NCI-H1048 (cell line): ENCODE measurements at places on chromosomes 5 and 9.

GRCh38 chr5:56658972-56659371 lies 156.4 kb upstream of the MAP3K1 start:
- DNase-seq, result no peak

DNA sequence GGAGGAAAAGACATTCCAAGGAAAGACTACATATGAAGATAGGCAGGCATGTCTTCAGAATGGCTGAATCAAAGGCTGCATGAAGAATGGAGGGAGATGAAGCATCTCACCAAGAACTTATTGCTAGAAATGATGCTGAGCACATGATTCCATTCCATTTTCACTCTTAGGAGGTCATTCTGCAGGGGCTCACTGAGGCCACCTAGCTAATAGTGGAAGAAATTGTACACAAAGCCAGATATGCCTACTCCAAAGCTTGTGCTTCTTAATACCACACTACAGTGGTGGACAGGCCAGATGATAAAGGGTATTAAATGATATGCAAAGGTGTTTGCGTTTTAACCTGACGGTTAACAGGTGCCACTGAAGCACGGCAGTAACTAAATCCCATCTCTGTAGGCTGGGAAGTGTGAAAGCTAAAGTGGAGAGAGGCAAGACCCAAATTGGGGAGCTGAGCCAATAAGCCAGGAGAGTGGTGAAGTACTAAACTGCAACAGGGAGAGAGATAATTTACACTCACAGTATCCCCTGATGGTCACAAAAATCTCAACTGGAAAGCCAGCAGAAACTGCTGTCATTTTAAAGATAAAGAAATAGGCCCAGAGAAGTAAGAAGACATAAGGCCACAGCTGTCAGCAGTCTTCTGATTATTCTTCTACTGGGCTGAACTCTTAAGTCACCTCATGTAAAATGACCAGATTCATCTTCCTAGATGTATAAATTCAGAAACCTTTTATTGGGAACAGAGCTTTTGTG lies 14.6 kb downstream of the NDUFA8 start:
- DNase-seq, result no peak

DNA sequence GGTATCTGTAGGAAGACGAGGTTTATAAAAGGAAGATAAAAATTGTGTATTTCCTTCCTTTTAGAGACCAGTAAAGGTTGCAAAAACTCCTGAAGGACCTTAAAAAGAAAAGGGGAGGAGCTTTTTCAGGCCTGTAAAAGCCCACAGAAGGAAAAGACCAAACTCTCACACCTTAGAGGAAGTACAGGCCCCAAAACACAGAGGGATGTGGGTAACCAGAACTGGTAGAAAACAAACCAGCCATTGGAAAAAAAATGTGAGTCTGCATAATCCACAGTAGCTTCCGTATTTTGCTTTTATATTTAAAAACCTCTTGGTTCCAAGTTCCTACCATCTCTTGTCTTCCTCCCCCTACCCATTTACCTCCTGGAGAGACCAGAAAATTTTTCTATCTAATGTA lies 8.5 kb downstream of the GIN1 start:
- DNase-seq, result no peak

GRCh38 chr9:119544492-119544891 lies 175.3 kb upstream of the BRINP1 start:
- no peak for DNase-seq

DNA sequence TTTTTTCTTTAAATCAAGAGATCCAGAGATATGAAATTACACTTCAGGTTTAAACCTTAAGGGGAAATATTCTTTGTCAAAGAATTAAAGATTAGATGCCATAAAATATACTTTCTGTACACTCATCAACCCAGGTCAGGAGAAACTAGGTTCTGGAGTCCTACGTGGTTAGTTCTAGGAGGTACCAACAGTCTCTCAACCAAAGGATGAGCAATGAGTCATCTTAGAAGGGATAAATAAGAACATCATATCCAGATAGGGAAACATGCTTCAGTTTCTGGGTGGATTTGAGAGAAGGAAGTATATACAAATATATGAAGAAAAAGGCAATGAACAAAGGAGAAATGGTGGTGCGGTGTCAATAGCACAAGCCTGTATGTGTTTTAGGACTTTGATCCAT lies 98.2 kb downstream of the CSNK1G3 start:
- DNase-seq, result no peak

DNA sequence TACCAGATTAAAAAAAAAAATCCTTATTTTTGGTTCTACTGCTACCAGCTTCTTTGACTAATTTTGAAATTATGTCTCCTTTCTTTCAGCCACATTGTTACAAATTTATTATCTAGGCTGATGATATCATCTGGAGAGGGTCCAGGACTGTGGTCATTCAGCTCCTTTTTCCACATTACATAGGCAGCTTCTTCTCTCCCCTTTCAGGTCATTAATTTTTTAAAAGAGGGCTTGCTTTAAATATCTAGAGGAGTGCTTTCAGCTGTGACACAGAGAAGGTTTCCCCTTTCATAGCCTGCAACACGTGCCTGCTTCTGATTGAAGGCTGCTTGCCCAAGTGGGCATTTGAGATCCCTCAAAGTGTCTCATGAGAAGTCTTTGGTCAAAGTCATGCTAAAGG lies 155.7 kb upstream of the PAPPA start:
- no peak for DNase-seq

DNA sequence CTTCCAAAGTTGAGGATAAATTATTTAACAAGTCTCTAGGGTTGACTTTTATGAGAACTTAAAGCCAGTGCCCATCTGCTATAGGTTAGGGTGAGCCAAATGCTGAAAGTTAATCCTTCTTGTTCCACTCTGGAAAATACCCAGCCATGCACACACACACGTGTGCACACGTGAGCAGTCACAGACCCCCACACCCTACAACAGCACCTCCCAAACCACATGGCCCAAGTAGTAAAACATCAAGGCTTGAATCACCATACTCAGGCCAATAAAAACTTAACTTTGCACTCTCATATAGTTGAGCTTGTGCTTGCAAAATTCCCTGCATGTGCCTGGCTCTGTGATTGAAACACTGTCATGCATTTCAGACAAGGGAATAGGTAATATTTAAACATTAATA lies 467.6 kb downstream of the ARHGEF28 start:
- no peak for DNase-seq

DNA sequence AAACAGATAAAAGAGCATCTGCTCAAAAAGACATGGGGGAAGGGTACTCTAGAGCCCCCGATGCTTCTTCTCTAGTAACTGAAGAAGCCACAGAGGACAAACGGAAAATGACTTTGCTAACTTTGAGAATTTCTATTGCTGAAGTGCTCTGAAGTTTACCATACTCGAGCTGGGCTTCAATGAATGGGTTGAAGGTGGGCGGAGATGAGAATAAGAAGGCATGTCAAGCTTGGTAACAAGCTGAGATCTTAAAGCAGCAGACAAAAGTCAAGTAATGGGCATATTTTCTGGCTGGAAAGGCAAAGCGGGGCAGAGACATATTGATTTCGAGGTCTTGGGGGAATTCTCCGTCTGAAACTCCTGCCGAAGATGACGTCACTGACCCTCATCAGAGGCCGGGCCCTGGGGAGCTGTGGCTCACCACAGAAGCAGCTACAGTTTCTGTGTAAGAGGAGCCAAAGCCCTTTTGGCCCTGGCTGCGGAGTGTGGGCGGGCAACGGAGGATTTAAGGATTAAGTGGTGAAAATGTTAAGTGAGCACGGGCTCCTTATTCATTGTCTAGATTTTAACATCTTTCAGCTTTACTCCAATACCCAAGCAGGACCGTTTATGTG lies 115.8 kb upstream of the SLIT3 start:
- no peak for DNase-seq

GRCh38 chr5:61002611-61003355 lies 57.8 kb downstream of the NDUFAF2 start:
- no peak for DNase-seq

GRCh38 chr9:124569942-124570341 lies 62.7 kb upstream of the NR5A1 start:
- no peak for DNase-seq

DNA sequence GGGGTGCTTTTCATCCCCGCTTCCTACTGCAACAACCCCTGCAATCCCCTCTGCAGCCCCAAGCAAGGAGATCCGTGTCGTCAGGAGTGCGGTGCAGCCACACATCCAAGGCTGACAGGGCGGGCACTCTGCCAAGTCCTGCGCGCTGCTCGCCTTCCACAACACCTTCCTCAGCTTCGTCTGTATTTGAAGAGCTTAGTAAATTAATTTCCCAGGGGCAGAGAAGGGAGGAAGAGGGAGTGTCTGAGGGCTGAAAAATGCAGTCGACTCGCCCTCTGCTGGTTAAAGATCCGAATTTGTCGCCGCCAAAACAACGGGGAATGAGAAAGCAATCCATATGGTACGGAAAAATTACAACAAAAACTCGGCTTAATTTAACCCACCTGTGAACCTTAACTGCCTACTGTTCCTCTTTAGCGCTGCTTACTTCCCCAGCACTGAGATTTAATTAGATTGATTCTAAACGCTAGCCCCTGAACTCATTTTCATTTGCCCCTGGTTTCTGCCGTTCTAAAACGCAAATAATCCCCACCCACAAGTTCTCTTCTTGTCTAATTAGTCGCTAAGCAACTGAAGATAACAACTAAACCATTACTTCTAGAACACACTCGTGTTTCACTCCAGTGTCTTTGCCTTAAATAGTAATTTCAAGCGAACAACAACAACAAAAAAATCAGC lies 10.9 kb upstream of the PCDHB1 start:
- peak; percentile 13 for DNase-seq

DNA sequence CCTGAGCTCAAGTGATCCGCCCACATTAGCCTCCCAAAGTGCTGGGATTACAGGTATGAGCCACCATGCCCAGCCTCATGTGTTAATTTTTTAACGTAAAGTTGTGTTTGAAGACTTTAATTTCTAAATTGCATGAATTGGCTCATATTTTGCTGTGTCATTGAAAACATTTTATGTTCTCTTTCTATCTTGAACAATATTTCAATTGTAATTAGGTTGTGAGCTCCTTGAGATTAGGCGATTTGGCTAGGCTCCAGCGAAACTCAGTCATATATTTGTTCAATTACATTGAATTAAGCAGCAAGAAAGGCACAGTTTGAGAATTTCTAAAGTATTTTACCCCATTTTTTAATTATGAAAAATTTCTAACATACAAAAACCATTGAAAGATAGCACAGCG lies 34.0 kb downstream of the GAPVD1 start:
- no peak for DNase-seq

GRCh38 chr5:75620184-75620959 lies 9.1 kb downstream of the ANKDD1B start:
- DNase-seq, result no peak

GRCh38 chr5:139565411-139566305 lies 4.5 kb downstream of the UBE2D2 start:
- DNase-seq, result no peak

DNA sequence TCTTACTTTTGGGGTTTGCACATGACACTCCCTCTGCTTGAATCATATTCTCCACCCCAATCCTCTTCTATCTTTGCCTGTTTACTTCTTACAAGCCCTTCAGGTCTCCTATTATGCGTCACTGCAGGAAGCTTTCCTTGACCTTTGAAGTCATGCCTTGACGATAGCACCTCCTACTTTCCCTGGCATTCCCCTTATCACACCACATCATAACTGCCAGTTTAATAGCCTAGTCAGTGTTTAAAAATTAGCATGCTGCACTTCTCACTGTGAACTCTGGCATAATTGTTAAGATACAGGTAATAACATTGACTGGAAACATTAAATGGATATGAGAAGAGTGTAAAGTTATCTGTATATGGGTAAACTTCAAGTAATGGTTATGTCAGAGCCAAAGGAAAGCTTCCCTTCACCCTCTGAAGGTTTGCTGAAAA lies 37.1 kb upstream of the CEP120 start:
- DNase-seq, result no peak

DNA sequence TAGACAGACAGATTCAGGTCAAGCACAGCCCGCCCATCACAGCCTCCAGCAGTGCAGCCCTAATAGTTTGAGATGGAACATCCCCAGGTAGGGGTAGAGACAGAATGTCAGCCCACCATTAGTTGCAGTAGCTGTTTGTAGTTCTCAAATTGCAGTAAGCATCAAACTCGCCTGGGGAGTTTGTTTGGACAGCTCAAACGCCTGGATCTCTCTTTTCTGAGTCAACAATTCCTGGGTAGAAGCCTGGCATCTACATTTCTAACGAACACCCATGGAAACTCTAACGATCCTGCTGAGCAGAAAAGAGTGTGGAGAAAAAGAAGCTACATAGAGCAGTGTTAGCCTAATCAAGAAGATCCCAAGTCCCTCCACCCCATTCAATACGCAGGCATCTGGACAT lies 59.4 kb downstream of the ADAMTS16 start:
- no peak for DNase-seq

DNA sequence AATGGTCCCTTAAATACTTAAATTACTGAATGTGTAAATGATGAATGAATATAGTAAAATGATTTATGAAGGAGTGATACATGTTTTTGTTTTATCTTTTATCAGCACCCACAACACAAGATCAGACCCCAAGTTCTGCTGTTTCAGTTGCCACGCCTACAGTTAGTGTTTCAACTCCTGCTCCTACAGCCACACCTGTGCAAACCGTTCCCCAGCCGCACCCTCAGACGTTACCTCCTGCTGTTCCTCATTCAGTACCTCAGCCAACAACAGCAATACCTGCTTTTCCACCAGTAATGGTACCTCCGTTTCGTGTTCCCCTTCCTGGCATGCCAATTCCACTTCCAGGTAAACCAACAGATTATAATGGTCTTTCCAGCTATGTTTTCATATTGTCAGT lies 16.3 kb downstream of the TCERG1 start:
- no peak for DNase-seq

- peak; percentile 36 for DNase-seq
These were observed at the start of the genes ITGA1 and PELO for GRCh38 chr5:52787600-52788504. Gene ITGA1, plus strand, starts transcription at chr5:52787916. Its CDS starts 438 bp downstream, at chr5:52788354. Gene PELO, plus strand, starts transcription at chr5:52787916. Its CDS starts 12,479 bp downstream, at chr5:52800395.

- DNase-seq, result no peak
These were observed 82.3 kb upstream of the FREM1 start for GRCh38 chr9:14992516-14992915.

GRCh38 chr5:139650031-139650688 lies 2.0 kb downstream of the CXXC5 start:
- DNase-seq, result no peak

GRCh38 chr9:84748112-84748511 lies 78.6 kb downstream of the NTRK2 start:
- DNase-seq, result no peak

DNA sequence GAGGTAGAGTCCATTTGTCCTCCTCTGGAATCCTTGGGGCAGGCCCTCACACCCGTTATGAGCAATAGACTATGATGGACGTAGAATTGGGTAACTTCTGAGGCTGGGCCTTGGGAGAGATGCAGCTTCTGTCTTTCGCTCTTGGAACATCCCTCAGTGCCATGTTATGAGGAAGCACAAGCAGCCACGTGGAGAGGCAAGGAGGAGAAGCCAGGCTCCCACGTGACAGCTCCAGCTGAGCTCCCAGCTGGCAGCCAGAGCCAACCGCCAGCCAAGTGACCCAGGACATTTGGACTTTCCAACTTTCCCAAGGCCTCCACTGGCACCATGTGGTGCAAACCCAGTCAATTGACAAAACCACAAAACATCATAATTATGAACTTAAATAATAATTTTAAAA lies 43.0 kb upstream of the BOD1 start:
- DNase-seq, result no peak
